ENCODE measurements at places on chromosomes 3 and 15.

DNA sequence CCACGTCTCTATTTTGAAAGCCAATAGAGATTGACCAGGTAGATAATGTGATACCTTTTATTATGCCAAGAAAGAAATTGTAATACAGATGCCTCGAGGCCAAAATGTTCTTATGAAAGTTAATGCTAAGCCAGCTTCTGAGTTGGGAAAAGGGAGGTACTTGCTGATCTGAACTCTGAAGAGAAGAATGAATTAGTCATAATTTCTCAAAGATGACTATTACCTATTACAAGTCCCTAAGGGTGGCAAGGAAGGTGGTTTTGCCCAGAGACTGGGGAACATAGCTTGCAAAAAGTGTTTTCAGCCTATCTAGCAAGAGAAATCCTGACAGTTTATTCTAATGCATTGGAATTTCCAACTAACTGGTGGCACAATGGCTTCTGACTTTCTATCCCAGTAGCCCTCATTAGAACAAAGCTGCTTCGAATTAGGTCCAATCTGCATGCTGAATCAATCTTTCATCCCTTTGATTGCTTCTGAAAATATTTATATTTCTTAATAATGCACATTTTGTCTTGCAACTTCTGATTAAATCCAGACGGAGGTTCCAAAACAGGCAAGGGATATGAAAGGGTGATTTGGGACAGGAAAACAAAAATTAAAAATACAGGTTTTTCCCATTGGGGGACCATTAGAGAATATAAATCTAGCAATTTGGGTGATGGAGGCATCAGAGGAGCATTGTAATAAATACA, 17.7 kb upstream of the NR2F2 start:
- DNase-seq = no peak

GRCh38 chr3:175222356-175222755, 363.2 kb downstream of the NAALADL2 start:
- no peak for DNase-seq

DNA sequence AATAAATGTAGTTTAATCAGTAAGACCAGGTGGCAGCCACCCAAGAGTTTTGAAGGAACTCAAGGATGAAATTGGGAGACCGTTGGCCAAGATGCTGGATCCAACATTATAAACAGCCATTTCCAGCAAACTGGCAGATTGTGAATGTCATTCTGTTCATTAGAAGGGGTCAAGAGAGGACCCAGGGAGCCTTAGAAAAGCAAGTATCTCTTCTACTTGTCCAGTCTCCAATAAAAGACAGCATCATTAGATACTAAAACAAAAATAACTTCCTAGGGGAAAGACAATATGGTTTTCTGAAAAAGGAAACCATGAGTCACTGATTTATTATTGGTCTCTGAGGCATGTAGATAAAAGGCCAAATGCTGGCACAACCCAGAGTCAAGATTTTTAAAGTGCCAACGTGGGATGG, 67.9 kb downstream of the GADL1 start:
- no peak for DNase-seq

GRCh38 chr15:67543348-67543718, 830 bp downstream of the MAP2K5 start:
- no peak for DNase-seq

DNA sequence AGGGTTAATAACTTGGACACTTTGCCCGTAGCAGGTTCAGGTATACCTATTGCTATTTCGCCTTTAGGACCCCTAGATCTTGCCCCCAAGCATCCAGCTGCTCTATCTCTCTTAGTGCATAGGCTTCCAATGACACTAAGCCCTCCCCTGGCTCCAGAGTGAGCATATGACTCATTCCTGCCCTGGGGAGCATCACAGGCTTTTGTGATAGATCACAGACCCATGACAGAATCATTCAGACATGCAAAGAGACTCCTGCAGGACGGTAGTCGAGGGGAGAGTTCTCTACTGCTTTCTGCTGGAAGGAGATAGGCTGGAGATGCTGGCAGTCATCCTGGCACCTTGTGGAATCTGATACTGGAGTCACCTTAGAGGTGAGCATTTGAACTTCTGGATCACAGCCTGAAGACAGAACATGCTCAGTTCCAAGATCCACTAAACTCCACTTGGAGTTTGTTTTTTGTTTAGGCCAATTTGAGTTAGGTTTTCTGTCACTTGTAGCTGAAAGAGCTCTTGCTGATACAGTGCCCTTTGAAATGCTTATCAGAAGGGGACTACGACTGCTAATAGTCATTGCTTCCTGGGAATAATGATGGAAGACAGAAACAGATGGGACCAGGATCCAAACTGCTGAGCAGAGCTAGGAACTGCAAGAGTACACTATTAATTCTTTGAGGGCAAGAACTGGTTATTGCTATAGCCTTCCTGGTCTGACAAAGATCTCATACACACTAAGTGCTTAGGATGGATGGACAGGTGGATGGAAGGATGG, 11.0 kb downstream of the LYSMD2 start:
- DNase-seq = no peak

- no peak for DNase-seq
Observed at GRCh38 chr3:12622335-12622734, 41.6 kb downstream of the RAF1 start.

DNA sequence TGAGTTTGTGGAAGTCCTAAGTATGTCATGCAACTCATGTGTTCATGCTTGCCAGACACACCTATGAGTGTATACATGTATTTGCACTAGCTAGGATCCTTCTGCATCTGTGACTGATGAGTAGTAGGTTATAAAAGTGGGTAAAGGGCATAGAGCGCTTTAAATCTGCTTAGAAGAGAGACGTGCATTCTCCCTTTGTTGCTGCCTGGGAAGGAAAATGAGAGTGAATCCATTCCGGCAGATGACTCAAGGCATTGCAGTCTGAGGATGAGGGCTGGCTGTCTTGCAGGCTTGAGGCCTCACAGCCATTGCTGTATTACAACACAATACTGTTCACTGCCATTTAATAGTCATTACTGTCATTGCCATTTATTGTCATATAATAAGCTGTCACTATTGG, 120.8 kb upstream of the UMPS start:
- no peak for DNase-seq

- DNase-seq = no peak
Observed at GRCh38 chr3:98839846-98840245, 61.6 kb downstream of the DCBLD2 start.

GRCh38 chr3:15443826-15444524, 16.6 kb downstream of the EAF1 start:
- no peak for DNase-seq

GRCh38 chr3:127211118-127212060, 18.5 kb downstream of the PRR23E start:
- no peak for DNase-seq

DNA sequence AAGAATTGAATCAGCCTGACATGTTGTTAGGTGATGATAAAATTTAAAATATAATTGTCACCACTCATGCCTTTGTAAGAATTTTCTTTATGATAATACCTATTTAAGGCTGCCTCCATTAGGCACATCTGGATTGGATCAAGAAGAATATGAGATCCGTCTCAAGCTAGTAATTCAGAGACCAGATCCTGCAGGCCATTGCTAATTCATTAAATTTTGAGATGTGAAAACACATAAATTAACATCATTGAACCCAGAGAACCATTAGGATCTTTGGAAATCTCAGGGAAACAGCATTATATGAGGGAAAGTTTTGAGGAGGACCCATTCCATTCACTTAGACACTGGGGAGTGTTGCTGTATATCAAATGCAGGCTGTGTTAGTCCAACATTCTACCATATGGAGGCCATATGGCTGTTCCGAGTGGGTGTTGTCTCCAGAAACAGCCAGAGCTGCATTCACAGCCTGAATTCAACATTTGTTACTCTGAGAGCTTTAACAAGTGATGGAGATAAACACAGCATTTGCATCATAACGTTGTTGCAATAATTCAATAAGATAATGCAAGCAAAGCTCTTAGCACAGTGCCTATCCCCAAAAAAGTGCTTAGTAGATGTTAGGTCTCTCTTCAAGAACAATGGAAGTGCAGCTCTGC, 67.4 kb downstream of the DTWD1 start:
- no peak for DNase-seq

- DNase-seq = no peak
Observed at GRCh38 chr3:162799910-162800309, 1303.3 kb downstream of the OTOL1 start.

GRCh38 chr3:152811974-152812760, 22.8 kb upstream of the P2RY1 start:
- no peak for DNase-seq

- DNase-seq = no peak
Observed at GRCh38 chr3:157906627-157907026, 199.6 kb downstream of the SHOX2 start.

GRCh38 chr3:94423578-94423977, 360.7 kb downstream of the NSUN3 start:
- DNase-seq = no peak

DNA sequence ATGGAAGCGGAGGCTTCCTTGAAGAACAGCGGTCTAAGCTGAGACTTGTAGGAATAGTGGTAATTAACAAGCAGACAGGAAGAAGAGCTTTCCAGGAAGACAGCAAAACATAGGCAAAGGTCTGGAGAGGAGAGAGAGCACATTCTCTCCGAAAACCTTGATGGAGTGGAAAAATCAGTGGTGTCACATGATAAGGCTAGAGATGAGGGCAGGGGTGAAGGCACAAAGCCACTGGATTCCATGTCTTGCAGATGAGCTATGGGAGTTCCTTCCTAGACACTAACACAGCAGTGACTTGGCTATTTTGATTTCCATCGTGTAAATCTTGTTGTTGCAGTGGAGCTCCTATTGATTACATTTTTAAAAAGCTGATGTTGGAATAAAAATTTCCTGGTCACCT, 132.0 kb downstream of the MCTP2 start:
- DNase-seq = no peak

DNA sequence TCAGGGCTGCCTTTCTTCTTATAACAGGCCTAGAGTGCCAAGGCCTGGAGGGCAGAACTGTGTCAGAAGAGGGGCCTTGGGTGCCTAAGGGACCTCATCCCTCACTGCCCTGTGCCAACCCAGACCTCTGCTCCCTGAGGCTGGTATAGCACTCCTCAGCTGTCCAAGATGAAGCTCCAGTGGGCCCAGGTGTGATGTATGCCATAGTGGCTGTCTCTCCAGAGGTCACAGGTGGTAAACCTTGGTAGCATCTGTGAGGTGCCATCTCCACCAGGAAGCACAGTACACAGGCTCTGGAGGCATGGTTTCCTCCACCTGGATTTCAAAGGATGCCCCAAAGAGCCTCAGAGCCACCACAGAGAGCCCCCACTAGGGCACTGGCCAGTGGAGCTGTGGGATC, 12.3 kb upstream of the KLHL40 start:
- no peak for DNase-seq

DNA sequence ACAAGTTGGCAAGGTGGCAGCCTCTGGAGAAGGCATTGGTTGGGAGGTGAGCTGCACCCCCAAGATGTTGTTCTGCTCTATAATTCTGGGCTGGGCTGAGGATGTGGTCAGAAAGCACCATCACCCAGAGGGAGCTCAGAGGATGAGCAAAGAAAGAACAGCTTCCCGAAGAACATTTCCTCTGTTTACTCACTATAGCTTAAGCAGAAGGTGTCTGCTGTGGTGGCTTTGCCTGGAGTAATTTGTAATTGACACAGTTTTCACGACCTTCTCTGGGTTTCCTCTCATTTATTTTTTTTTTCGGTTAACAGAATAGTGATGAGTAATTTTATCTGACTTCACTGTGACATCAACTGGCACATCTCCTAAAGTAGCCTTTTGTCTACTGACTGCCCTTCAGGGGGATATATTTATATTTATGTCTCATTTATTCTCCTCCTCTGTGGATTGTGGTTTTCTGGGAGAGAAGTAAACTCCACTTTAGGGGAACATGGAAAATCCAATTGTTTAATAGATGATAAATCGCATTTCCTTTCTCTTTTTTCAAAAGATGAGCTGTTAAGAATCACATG, 49.5 kb upstream of the ABHD17C start:
- DNase-seq = no peak

DNA sequence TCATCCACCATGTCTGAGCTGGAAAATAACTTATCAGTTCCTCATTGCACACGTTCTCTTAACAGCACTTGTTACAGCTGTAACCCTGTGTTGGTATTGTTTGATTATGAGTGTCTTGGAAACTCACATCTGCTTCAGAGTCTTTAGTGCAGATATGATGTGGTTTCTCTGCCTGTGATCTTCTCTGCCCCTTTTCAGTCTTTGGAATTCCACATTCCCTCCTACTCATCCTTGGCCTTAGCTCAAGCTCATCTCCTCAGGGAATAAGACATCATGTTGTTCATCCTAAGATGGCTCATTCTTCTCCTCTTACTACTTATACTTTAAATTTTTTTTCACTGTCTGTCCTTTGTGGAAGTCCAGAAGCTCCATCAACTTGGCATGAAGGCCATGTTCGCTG, 77.7 kb downstream of the SYNPR start:
- DNase-seq = no peak

DNA sequence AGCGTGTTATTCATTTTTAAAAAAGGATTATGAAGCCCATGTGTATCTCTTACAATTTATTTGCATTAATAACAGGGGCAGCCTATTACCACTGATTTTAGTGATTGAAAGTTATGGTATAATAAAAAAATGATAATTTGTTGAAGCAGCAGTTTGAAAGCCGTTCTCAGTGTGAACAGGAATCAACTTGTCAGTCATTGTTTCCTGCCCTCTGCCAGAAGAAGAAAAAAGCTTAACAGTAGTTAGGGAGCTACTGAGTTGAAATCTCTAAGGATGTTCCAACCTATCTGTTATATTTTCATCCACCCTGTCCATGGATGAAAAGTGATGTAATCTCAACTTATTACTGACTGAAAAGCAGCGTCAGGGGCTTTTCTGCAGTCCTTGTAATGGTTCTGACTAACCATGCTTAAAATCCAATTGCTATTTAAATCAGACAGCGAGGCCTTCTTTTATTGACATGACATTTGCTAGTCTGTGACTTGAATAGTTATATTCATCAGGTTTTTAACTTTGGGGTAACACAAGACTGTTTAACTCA, 486.7 kb downstream of the ROBO2 start:
- no peak for DNase-seq

DNA sequence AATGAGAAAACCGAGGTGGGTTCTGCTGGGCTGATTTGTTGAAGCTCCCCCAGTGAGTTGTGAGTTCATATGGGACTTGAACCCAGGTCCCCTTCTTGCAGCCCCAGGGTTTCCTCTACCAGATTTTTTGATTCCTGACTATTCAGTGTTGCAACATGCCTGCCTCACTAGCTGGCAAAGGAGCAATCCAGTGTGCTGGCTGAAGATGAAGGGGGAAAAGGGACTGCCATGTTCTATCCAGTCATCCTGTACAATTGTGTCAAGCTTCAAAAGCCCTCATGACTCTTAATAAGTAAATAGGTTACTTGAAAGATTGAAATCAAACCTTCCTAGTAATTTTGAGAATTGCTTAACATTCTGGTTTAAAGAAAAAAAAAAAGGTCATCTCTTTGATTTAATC, 211.5 kb upstream of the TP63 start:
- no peak for DNase-seq

- DNase-seq = no peak
Observed at GRCh38 chr3:184332370-184333090, 4.9 kb upstream of the FAM131A start.

- DNase-seq = no peak
Observed at GRCh38 chr15:99326235-99326634, 75.0 kb downstream of the LRRC28 start.

- DNase-seq = no peak
Observed at GRCh38 chr15:40499931-40500330, 29.1 kb downstream of the CHST14 start.

- DNase-seq = no peak
Observed at GRCh38 chr3:196699749-196700148, 12.3 kb downstream of the CEP19 start.

- no peak for DNase-seq
Observed at GRCh38 chr15:49741712-49742111, 120.9 kb downstream of the DTWD1 start.
